GM04504 (cell line): ENCODE measurements at places on chromosomes 7 and 10.

DNA sequence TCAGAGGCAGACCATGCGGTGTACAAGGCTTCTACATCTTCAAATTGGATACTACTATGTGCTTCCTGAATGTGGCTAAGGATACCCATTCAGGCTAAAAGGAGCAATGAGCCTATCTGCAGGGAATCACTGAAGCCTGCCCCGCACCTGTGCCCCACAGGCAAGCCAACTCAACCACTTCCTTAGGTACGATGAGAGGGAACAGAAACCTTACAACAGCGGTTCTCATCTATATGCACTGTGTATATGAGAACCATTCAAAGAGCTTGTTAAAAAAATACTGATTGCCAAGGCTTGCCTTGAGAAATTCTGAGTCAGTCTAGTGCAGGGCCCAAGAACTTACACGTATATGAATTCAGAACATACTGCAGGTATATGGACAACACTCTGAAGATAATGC lies 679.6 kb downstream of the PARD3 start:
- DNase-seq, result no peak

GRCh38 chr7:118153551-118154177 lies 30.3 kb upstream of the LSM8 start:
- DNase-seq, result no peak

- DNase-seq, result no peak
These were observed 230.7 kb upstream of the FZD1 start for GRCh38 chr7:91033574-91033973.

DNA sequence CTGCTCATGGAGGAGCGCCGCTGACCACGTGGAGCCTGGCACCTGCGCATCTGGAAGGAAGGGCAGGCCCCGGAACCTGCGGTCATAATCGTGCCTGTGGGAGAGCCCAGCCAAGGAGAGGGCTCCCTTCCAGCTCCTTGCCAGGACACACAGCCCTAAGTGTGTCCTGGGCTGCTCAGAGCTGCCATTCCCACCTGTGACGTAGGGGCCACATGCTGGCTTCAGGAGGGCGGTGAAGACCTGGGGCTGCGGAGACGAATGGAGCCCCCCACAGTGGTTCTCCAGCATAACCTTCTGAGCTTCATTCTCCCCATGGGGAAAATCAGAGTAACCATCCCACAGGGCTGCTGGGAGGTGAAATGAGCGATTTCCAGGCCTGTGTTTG lies 127.6 kb upstream of the CHST15 start:
- DNase-seq, result no peak

GRCh38 chr10:77884181-77884580 lies 42.4 kb downstream of the DLG5 start:
- no peak for DNase-seq
